ENCODE measurements at places on chromosomes 3 and 15.

GRCh38 chr3:41208507-41209220 lies 9.4 kb downstream of the CTNNB1 start:
- DNase-seq = no peak

DNA sequence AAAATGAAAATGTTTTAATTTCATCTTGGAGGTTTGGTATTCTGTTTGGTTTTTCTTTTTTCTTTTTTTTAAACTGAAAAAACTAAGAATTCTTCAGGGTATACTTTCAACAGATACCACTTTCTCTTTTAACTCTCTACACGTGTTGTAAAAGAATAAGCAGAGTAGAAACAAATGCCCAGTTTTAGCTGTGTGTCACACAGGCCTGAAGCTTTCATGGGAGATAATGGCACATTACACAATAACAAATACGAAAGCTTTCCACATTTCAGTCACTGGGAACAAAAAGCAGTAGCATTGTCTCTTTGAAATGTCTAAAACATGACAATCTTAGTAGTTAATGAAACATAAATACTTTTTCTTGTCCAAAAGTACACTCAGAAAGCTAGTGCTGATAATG lies 818.5 kb downstream of the TBL1XR1 start:
- no peak for DNase-seq

- no peak for DNase-seq
Observed at GRCh38 chr15:88586401-88587162, 34.6 kb upstream of the AEN start.

DNA sequence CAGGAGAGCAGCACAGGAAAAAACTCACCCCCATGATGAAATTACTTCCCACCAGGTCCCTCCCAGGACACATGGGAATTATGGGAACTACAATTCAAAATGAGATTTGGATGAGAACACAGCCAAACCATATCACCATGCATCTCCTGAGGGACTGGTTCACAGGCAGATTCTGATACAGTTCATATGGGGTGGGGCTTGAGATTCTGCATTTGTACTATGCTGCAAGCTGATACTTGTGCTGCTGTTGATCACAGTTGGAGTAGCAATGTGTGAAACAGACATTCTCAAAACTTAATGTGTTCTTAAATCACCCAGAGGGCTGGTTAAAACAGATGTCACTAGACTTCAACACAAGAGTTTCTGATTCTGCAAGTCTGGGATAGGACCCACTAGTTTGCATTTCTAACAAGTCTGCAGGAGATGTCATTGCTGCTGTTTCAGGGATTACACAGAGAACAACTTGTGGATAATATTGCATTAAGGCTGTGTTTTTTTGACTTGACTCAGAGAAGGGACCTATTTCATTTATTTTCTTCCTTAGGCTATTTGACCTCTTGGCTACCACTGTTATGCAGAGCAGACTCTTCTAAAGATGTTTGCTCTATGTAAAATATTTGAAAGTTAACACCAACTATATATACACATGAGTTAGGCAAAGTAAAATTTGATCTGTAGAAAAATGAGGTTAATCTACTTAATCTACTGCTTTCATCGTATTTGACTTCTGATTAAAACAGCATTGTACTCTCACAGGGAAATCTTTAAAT lies 194.2 kb upstream of the CNTN3 start:
- no peak for DNase-seq

DNA sequence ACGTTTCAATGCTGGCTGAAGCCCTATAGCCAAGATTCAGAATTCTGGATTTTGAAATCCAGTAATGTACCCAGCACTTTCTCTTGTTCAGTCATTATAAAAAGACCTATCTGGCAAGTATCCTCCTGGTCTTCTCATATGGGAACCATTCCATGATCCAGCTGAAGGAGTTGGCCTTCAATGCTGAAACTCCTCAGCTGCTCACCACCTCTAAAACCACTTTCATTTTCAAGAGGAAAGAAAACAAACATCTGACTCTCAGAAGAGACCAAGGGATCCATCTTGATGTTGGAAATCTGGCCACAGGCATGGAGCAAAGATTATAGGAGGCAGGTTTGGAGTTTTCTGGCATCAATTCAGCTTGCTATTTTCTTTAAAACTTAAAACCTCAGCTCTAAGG lies 235.4 kb downstream of the FMN1 start:
- no peak for DNase-seq

GRCh38 chr3:131602011-131602779 lies 99.4 kb upstream of the MRPL3 start:
- no peak for DNase-seq

GRCh38 chr3:45462522-45463265 lies 74.3 kb downstream of the LARS2 start:
- peak; percentile 72 for DNase-seq
